ENCODE measurements at places on chromosomes 7 and 10.

GRCh38 chr10:5775685-5776084 is 37.5 kb downstream of the GDI2 start:
- DNase-seq, result peak; percentile 62

- DNase-seq, result no peak
Measured at GRCh38 chr7:29123626-29124190, 22.6 kb downstream of the CPVL start.

- DNase-seq, result no peak
Measured at GRCh38 chr7:132376361-132377013, 199.8 kb downstream of the PLXNA4 start.

- no peak for DNase-seq
Measured at GRCh38 chr10:24237801-24238395, 29.0 kb downstream of the KIAA1217 start.

DNA sequence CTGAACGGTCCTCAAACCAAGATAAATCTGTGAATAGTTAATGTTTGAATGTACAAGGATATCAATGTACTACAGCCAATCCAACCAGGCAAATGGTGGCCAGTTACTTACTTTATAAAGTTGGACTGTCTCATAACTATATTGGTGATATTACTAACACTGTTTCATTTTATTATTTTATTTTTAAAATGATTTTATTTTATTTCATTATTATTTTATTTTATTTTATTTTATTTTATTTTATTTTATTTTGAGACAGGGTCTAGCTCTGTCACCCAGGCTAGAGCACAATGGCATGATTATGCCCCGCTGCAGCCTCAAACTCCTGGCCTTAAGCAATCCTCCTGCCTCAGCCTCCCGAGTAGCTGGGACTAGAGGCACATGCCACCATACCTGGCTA is 6.8 kb downstream of the IL15RA start:
- DNase-seq, result no peak

DNA sequence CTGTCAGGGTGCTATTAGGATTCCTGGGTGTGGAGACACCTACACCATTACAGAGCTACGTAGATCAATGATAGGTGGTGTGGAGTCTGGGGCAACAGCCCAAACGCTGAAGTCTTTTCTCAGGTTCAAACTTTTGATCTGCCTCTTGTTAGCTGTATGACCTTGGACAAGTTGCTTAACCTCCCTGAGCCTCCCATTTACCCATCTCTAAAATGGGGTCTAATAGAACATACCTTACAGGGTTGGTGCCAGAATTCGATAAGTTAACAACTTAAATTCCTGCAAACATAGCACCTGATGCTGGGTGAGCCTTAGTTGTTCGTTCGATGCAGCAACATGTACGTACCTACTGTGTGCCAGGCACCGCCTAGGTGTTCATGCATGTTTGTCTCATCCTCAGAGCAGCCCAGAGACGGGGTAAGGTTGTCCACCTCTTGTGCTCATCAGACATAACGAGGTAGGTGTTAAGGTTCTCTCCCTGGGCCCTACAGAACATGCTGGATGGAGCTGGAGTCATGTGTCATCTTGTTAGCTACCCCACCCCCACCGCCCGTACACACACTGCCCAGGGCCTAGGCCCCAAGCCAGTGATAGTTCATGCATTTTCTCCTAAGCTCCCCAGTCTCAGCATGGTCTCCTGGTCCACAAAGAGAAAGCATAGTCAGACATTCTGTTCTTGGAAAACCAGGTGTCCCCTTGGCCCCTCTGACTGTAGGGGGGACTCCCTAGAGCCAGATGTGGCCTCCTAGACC is 41.0 kb upstream of the SLC29A3 start:
- no peak for DNase-seq

- DNase-seq, result no peak
Measured at GRCh38 chr10:43960981-43961380, 312.3 kb upstream of the ZNF32 start.

GRCh38 chr7:145718129-145718528 is 398.5 kb upstream of the CNTNAP2 start:
- DNase-seq, result no peak

DNA sequence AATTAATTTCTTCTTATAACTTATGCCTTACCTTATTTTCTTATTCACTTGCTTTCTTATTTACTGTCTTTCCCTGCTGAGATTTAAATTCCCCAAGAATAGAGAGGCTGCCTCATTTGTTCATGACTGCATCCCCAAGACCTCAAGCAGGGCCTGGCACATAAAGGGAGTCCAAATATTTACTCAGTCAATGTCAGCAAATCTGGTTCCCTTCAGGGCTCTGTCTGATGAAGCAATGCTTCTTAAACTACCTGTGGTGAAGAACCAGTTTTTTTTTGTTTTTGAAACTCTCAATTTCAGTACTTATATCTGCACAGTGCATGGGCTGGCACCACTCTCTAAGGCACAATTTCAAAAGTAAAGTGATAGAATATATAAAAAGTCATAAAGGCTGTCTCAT is 4.7 kb downstream of the ZNF239 start:
- DNase-seq, result no peak

- DNase-seq, result no peak
Measured at GRCh38 chr10:22003964-22004281, 393 bp upstream of the DNAJC1 start.
